ENCODE measurements at places on chromosomes 3 and 15. TPM values are rescaled to one million over a fixed set of nuclear protein-coding genes. Genes with fewer than 3 reads are reported as not detected.

CCDC54 gene
- not detected for total RNA-seq

TRH gene
- not detected for total RNA-seq

PHLDB2 gene
- 127 TPM for total RNA-seq

CIDEC gene
- total RNA-seq: 6.7 TPM

OR5K2 gene
- not detected for total RNA-seq

ANKRD34C gene
- 0.11 TPM for total RNA-seq

ACKR2 gene
- 0.89 TPM for total RNA-seq

ITGA11 gene
- total RNA-seq: 32.6 TPM

LMAN1L gene
- total RNA-seq: 21.9 TPM

MAGEL2 gene
- total RNA-seq: not detected

PLSCR2 gene
- total RNA-seq: not detected

MAP1A gene
- total RNA-seq: 21.4 TPM

CMTM6 gene
- 11.3 TPM for total RNA-seq

DNAH12 gene
- total RNA-seq: not detected

ARRDC4 gene
- total RNA-seq: 15.9 TPM

TMC3 gene
- not detected for total RNA-seq

SI gene
- not detected for total RNA-seq

C2CD4B gene
- 2.5 TPM for total RNA-seq

ZSCAN2 gene
- 5.7 TPM for total RNA-seq

C3orf85 gene
- not detected for total RNA-seq

CAPN3 gene
- 3.4 TPM for total RNA-seq

NPAP1 gene
- not detected for total RNA-seq
